ENCODE measurements at places on chromosomes 5 and 9. TPM values are rescaled to one million over a fixed set of nuclear protein-coding genes. Genes with fewer than 3 reads are reported as not detected.

The GABRA6 gene
- polyA plus RNA-seq = not detected

The PSD2 gene
- polyA plus RNA-seq = 0.99 TPM

The AGXT2 gene
- 33.8 TPM for polyA plus RNA-seq

The COL15A1 gene
- polyA plus RNA-seq = 19.7 TPM

The SCGB3A2 gene
- polyA plus RNA-seq = not detected

The ADAMTS13 gene
- 10.4 TPM for polyA plus RNA-seq

The CEP120 gene
- polyA plus RNA-seq = 12.2 TPM

The TMEM203 gene
- 33.1 TPM for polyA plus RNA-seq

The TPRN gene
- 32.1 TPM for polyA plus RNA-seq

The SNCAIP gene
- polyA plus RNA-seq = 7.3 TPM

The ANKRA2 gene
- polyA plus RNA-seq = 38.7 TPM

The WASHC1 gene
- polyA plus RNA-seq = 23.2 TPM

The SLC6A3 gene
- 0.13 TPM for polyA plus RNA-seq

The EIF4E1B gene
- polyA plus RNA-seq = not detected

The DNM1 gene
- polyA plus RNA-seq = 49.0 TPM

The ROR2 gene
- 17.5 TPM for polyA plus RNA-seq

The PRDM9 gene
- not detected for polyA plus RNA-seq

The RASGRF2 gene
- 3.1 TPM for polyA plus RNA-seq

The CCL28 gene
- 5.2 TPM for polyA plus RNA-seq

The C5orf63 gene
- 16.2 TPM for polyA plus RNA-seq

The CER1 gene
- 0.06 TPM for polyA plus RNA-seq

All from large intestine (tissue), 12 donors.